ENCODE measurements at places on chromosomes 1 and 21.

DNA sequence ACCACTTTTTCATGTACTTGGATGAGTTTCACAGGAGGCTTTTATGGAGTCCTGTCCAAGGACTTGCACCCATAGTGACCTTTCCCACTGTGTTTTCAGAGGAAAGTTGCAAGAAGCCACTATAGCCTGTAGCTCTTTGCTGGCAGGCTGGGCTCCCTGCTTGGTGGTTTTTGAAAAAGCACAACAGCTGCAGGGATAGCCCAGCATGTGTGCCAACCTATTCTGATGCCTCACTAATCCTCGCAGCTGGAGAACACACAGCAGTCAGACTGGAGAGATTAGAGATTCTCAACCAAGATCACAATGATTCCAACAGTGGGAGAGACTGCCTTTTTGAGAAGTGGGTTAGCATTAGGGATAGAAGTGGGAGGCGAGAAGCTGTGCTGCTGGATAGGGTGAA lies 24.1 kb upstream of the ARHGEF11 start:
- peak; percentile 43 for DNase-seq

DNA sequence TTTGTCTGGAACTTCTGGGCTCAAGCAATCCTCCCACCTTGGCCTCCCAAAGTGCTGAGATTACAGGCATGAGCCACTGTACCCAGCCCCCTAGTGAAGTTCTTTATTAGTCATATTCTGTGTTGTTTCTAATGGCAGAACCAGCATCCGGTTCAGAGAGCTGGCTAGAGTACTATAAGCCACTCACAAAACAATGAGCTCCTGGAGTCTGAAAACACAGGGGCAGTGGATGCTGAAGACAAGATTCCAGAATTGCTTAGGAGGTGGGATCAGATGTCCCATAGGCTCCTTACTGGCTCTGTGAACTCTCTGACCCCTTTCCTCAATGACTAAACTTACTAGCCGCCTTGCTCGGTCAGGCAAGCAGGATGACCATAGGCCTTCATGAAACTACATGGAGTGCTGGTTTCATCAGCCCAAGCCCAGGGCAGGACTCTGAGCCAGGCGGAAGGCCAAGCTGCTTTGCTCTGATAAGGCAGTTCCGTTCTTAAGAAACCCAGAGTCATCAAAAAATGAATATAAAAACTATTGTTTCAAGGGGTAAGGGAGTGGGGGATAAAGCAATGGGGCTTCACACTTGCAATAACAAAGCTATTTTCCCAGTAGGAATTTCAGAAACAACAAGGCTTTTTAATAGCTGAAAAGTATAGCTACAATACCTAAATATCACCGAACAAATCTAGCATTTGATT lies 8.1 kb downstream of the MTHFR start:
- no peak for DNase-seq

- DNase-seq, result no peak
These were observed 130.2 kb downstream of the PEX14 start for GRCh38 chr1:10604966-10605365.

GRCh38 chr1:105027838-105028471 lies 1278.3 kb downstream of the AMY1C start:
- DNase-seq, result no peak

GRCh38 chr1:52234708-52235107 lies 92.8 kb downstream of the ZFYVE9 start:
- DNase-seq, result no peak

- no peak for DNase-seq
These were observed 516.9 kb downstream of the BRINP3 start for GRCh38 chr1:189960769-189961168.

All from eye (tissue), 1 donor.